Activated CD4-positive, alpha-beta memory T cell treated with anti-CD3 and anti-CD28 coated beads for 36 hours (primary cell): ENCODE measurements at places on chromosomes 11 and 22. TPM values are rescaled to one million over a fixed set of nuclear protein-coding genes. Genes with fewer than 3 reads are reported as not detected.

- no peak for DNase-seq
Measured at GRCh38 chr11:33779849-33780528, 5.7 kb upstream of the FBXO3 start.

MOGAT2 gene
- total RNA-seq, result not detected

- peak; percentile 90 for DNase-seq
Measured at GRCh38 chr22:38873469-38874411, 1.7 kb upstream of the CBX6 start.

PGM2L1 gene
- 7.0 TPM for total RNA-seq

DNA sequence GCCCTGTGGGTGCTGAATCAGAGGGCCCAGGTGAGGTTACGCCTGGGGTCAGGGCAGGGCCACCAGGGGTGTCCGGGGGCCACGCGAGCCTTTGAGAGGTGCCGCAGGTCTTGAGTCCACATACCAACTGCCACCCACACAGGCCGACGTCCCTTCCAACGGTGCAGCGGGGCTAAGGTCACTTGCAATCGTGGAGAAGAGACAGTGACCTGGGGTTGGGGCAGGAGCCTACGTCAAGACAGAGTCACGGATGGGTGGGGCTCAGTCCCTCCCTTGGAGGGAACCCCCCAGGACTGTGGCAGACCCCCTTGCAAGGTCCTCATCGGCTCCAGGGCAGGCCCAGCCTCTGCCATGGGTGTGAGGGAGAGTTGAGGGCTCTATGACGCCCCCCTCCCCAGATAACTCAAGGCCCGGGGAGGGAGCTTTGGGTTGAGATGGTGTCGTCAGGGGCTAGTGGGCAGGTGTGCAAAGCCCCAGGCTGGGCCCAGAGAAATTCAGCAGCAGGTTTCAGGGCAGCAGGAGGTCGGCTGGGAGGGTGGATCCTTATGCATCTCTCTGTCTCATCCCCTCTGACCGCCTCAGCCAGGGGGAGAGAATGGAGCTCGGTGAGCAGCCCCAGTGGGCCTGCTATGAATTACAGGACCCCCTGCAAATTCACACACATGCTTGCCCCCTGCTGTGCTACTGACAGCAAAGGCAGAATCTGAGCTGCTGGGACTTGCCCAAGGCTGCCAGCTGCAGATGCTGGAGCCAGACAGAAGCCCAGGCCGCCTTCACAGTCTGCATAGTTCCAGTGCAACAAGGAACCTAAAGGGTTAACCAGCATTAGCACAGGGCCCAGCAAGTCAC, 60.0 kb downstream of the MYEOV start:
- peak; percentile 5 for DNase-seq

- DNase-seq, result no peak
Measured at GRCh38 chr11:106761240-106761639, 257.0 kb downstream of the GUCY1A2 start.

DNA sequence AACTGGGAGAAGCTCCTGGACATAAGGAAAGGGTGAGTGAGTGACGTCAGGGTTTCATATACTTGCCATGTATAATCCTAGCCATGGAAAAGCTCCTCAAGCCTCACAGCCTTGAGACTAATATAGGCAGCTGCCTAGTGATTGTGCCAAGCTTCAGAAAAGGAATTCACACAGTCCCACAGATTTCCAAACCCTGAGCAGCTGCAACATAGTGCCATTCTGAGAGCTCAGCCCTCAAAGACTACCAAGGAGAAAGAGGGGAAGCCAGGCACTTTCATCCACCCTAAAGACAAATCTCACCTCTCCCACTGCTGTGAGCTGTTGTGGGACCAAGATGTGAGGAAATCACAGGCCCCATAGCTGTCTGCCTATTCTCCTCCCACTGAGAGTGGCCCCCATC, 707.9 kb upstream of the ANO5 start:
- DNase-seq, result no peak

DNA sequence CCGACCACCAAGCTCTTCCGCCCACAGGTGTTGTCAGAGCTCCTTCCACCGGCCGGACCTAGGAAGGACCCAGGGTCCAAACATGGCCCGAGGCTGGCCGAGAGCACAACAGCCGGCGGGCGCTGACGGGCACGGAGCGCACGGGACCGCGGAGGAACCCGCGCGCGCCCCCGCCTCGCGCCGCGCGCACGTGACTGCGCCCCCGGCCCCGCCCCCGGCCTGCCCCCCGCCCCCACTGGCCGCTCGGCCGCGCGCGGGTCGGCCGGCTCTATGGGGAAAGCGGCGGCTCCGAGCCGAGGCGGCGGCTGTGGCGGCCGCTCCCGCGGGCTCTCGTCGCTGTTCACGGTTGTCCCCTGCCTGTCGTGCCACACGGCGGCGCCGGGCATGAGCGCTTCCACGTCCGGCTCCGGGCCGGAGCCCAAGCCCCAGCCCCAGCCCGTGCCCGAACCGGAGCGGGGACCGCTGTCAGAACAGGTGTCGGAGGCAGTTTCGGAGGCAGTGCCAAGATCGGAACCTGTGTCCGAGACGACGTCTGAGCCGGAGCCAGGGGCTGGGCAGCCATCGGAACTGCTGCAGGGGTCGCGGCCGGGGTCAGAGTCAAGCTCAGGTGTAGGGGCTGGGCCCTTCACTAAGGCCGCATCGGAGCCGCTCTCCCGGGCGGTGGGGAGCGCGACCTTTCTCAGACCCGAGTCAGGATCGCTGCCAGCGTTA, at the start of gene OSBP2:
Gene OSBP2 (plus strand): TSS at position 235 of the 711 bp plus-strand sequence. CDS start 36 bp downstream, at position 271.
- DNase-seq, result peak; percentile 44

DNA sequence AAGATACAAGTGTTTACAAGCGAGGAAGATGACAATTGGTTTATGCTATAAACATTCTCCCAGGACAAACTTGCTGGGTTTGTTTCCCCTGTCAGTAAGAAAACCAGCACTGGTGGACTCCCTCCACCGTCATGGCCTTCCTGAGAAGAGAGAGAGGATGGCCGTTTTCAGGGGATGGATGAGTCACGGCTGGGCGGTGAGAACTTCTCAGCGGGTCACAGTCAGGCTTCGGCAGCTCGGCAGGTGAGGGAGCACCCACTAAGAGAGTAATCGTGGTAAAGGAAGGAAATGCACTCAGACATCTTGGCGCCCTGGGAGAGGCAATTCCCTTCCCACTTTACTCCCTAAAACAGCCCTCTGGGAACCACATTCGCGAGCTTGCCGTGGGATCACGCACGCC, 83.9 kb downstream of the NCAM1 start:
- no peak for DNase-seq

PNPLA5 gene
- not detected for total RNA-seq

DNA sequence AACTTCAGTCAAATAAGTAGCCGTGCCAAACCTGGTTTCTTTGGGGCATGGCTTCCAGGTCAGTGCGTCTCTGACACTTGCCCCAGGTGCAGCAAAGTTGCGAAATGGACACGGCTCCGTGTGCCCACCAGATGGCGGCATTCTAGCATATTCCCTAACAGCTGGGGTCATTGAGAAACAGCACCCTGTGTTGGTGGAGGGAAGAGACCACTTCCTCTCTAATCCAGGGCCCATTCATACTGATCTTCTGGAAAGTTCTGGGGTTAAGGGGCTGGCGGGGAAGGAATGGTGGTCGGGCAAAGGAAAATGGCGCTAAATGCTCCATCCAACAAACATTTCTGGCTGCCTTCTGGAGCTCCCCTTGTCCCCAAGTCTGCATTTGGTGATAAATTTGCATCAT, 141.2 kb upstream of the TIMP3 start:
- DNase-seq, result peak; percentile 66

DNA sequence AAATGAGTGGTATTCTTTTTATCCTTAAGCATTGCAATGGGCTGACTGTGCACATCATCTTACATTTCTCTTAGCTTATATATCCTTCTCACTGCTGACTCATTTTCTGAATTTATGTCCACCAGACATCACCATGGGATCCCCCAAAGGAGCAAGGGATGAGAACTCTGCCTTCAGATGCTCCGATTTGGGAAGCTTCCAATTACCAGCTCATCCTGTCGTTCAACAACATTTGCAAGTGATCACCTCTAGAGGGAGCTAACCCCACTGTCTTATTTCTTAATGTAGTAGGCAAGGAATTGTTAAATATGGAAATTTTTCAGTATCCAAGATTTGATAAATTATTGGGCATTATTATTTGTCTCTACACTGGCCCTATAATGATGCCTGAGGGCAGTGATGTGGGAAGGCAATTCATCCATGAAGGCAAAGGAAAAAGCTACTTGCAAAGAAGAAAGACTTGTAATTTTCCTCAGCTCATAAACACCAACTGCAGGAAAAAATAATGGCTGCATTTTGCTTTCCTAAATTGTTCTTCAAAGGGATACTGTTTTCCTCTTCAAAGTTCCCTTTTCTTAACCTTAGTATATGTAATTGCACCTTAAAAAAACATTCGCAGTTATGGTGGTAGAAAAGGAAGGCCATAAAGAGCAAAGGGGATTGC, 102.4 kb upstream of the FSHB start:
- DNase-seq, result no peak

- DNase-seq, result peak; percentile 32
Measured at GRCh38 chr11:60950933-60951605, 907 bp downstream of the SLC15A3 start.

PDGFD gene
- total RNA-seq, result not detected

DNA sequence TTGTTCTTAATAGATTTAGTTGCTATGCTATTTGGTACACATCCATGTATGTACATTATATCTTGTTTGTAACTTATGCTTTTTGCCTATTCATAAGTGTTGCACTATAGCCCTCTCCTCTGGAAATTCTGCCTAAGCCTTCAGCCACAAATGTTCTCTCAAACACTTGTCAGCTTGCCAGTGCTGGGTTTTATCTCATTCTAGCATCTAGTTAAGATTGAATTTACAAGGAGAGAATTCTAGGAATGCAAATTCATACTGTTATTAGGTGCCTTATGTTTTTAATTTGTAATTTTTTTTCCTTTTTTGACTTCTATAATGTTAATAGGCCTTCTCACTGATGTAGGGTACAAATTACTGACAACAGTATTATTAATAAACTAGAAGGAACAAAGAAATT, 14.6 kb upstream of the CTSC start:
- no peak for DNase-seq

- DNase-seq, result no peak
Measured at GRCh38 chr11:116938471-116939070, 101.1 kb upstream of the APOA1 start.

OR8A1 gene
- not detected for total RNA-seq

DNA sequence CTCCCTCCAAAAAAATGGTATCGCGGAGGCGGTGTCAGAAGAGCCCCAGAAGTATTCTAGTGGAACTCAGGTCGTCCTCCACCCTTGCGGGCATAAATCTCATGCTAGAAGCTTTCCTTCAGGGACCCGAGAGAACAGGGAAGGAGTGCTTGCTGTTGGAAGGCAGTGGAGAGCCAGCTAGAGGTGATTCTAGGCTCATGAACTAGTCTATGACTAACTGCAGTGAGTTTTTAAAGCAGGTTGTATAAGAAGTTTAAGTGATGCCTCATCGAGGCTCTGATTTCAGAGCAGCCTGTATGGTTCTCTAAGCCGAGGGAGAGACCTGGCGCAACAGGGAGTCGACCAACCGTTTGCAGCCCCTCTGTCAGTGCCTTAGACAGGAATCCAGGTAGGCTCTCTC, 85.7 kb downstream of the TBC1D22A start:
- DNase-seq, result no peak

- no peak for DNase-seq
Measured at GRCh38 chr11:31825838-31826484, 14.8 kb upstream of the PAX6 start.

APOA4 gene
- not detected for total RNA-seq

DNA sequence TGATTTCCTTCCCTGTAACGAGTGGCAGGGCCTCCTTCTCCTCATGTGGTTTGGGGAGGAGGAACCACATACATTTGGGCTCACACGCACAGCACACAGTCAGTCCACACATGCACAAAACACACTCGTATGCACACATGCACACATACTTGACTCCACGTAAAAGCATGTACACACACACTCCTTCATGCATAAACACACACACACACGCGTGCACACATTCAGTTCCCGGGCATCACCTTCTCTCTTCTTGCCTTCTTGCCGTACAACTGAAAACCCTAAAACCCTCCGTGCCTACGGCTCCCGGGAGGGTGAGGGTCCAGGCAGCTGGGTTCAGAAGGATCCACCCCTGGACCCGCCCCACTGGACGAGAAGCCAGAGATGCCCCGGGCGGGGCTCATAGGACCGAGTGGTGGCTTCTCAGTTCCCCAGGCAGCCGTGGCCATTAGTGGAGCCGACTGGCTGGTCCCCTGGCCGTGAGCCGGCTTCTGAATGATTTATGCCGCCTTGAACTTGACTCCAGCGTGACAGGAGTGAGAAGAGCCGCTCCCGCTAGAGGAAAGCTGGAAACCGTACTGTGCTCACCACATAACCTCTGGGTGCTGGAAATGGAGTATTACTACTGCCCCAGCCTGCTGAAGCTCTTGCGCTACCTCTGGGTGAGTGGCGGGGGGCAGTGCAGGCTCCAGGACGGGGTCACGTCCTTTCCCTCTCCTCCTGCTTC, 117.4 kb downstream of the KIAA1671 start:
- DNase-seq, result peak; percentile 47

- DNase-seq, result no peak
Measured at GRCh38 chr22:47452184-47452583, 689.7 kb downstream of the TBC1D22A start.

KCNJ4 gene
- not detected for total RNA-seq

- DNase-seq, result no peak
Measured at GRCh38 chr11:117730208-117730800, 66.7 kb downstream of the DSCAML1 start.

OR2D3 gene
- total RNA-seq, result not detected

DNA sequence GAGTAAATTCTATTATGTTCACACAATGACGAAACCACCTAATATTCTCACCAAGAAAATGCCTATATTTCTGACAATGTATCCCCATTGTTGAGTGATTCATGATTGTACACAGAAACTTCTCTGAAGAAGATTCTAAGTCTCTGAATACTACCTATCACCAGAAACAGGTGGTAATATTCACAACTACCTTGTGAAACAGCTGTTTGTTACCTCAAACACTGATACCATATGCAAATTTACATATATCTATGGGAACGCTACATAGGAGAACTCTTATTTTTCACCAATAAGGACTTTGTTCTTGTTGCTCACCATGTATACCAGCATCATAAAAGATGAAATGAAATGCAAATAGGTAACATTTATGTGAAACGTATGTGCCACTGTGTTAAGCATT, 59.3 kb downstream of the PDGFD start:
- no peak for DNase-seq

DNA sequence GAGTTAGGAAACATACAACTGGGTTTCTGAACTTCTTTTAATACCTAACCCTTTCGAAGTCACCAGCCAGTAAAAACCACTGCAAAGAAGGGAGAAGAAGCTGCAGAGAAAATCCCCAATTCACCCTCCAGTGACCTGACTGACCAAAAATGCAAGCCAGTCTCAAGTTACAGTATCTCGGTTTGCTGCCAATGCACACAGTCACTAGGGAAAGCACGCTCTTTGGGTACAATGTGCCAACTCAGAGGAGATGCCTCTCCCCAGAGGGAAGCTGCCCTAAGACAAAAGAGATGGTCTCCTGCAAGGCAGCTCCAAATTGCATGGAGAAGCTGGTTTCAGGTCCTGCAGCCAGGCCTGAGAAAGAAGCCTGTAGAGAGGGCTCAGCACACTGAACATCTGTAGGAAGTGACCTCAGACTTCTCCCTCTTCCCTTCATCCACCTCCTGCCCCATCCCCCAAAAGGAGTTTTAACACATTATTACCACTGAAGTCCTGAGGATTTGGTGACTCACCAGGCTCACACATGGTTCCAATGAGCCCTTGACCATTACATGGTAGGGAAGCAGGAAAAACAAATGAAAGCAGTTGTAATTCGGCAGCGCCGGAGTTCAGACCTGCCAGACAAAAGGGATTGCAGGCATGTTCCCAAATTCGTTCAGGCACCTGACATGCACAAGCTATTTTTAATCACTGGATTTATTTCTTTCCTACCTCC, 90.1 kb downstream of the ETS1 start:
- DNase-seq, result peak; percentile 67

GRCh38 chr11:60942970-60943565, 8.9 kb downstream of the SLC15A3 start:
- no peak for DNase-seq
